Activated CD8-positive, alpha-beta memory T cell treated with anti-CD3 and anti-CD28 coated beads, Interleukin-2, amount 10 ng/mL, durations not matched to agents 7 days and 5 days (primary cell): ENCODE measurements at places on chromosomes 1 and 21. TPM values are rescaled to one million over a fixed set of nuclear protein-coding genes. Genes with fewer than 3 reads are reported as not detected.
A peak's percentile ranks its signal among the peaks of the same experiment; 100 is the strongest.

DNA sequence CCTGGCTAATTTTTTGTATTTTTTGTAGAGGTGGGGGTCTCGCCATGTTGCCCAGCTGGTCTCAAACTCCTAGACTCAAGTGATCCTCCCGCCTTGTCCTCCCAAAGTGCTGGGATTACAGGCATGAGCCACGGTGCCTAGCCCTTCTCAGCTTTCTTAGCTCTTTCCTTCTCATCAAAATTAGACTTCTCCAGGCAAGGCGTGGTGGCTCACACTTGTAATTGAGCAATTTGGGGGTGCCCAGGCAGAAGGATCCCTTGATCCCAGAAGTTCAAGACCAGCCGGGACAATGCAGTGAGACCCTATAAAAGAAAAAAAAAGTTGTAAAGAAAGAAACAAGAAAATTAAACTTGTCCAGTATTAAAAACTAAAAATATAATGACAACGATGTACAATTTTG lies 112.6 kb upstream of the ERRFI1 start:
- DNase-seq = no peak

CLCA4 gene
- not detected for total RNA-seq

- DNase-seq = peak; percentile 67
These were observed 5.8 kb upstream of the SDHB start for GRCh38 chr1:17059391-17060305.

CFAP107 gene
- total RNA-seq = not detected

DNA sequence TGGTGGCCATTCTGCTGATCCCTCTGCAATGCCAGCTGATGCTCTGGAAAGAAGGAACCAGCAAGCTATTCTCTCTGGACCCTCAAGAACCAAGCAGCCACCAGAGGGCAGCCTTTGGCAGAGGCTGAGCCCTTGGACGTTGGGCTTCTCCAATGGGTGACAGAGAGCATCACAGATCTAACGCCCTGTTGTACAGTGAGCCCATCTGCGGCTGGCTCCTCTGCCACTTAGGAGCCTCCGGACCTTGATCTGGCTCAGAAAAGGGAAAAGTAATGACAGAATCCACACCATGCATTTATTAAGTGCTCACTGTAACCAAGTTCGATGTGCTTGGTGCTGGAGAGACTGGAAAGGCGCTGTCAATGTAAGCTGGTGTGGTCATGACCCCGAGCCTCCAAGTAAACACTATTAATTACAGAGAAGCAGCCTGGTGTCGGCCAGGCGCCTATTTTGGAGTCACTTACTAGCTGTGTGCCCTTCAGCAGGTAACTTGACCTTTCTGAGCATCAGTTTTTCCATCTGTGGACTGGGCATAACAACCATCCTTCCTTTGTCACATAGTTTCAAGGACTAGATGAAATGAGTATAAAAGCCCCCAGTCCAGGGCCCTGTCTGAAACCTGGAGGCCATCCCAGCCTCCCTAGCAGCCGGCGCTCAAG lies 34.9 kb downstream of the ECE1 start:
- peak; percentile 87 for DNase-seq

GRCh38 chr1:69777971-69778370 lies 210.2 kb downstream of the LRRC7 start:
- no peak for DNase-seq

OLFML3 gene
- total RNA-seq = 0.29 TPM

CADM3 gene
- total RNA-seq = not detected

DNA sequence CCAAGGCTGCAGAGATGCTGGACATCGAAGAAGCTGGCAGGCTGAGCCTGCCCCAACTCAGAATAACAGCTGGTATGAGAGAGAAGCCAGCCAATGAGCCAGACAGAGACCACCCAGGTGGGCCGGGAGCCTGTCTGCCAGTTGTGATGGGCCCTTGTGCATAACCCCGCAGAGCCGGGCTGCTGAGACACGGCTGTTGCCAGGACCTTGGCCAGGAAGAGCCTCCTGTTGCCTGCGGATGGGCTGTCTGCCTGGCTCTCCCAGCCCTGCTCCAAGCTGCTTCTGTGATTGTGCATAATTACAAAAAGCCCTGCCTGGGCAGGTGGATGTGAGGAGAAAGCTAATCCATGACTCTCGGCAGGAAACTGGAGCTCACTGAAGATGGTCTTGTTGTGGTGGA lies 126.5 kb downstream of the CAPN8 start:
- no peak for DNase-seq

DNA sequence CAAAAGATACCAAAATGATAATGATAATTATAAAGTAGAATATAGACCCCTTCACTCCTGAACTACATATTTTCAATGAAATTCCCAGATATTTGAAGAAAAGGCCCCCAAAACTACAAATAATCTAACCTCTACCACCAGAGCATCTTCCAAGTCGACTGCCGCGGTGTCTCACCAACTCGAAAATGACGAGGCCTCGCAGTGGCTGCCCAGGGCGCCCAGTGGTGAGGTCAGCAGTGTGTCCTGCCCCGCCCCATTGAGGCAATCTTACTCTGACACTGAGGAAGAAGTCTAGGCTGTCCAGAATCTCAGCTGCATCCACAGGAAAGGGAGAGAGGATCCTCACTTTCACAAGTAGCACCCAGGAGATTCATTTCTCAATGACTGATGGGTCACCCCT lies 5.2 kb downstream of the DUSP10 start:
- DNase-seq = no peak

KRTAP13-2 gene
- not detected for total RNA-seq

- no peak for DNase-seq
These were observed 33.5 kb upstream of the MTR start for GRCh38 chr1:236761397-236762132.

DNA sequence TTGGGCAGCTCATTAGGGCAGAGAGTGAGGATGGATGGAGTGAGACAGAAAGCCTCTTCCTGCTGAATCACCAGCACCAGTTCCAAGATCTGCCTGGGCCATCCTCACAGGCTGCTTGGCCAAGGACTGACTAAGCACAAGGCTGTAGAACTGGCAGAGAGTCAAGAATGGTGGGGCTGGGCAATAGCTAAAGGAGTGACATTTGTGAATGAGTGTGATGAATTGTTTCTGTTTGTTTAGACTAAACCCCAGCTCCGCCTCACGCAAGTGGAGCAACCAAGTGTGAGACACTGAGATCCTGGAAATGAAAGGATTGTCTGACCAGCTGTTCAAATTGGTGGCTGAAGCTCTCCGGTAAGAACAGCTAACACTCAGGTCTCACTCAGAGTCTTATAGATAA lies 38.6 kb downstream of the BRINP2 start:
- DNase-seq = no peak

OR2T2 gene
- total RNA-seq = not detected

AMPD1 gene
- total RNA-seq = not detected

CFHR1 gene
- not detected for total RNA-seq

DNA sequence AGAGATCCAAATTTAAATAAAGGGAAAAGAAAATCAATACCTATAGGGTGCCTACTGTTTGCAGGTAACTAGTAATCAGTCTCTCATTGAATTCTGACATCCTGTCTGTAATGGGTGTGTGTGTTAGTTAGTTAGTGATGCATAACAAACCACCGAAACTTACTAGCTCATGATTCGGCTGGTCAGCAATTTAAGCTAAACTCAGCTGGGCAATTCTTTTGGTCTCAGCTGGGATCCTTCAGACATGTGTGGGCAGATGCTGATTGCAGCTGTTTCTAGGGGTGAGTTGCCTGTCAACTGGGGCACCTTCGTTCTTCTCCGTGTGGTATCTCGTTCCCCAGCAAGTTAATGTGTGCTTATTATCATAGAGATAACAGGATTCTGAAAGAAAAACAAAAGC lies 40.2 kb upstream of the ZNF124 start:
- no peak for DNase-seq

C1orf167 gene
- total RNA-seq = not detected

DNA sequence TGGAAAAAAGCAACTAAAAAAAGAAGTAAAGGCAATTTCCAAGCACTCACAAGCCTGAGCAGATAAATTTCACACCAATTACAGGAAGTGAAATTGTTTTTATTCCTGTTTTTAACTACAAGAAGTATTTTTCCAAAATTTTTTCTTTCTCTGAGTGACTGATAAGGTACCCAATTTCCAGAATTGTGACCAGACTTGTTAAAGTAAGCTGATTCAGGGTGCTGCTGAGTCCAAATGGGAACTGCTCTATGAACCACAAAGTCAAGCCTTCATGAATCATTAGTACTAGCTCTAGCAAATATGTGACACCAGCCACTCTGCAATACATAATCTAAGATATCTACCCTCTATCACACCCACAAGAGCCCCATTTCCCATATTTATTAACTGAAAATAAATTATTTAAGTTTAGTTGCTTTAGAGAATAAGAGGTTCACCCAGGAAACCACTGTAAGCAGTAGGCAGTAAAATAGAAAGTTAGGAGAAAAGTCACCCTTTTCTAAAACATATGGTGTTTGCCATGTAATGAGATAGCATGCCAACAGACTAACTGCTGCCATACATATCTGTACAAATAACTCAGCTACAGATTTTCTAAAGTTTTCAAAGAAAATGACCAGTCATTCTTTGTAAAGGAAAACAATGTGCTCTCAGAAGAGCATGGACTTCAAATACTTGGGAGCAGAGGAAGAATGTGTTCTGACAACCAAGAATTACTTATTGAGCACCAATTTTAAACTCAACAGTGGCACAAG lies 43.1 kb upstream of the TNFSF18 start:
- DNase-seq = no peak

TAF5L gene
- 24.9 TPM for total RNA-seq

- no peak for DNase-seq
These were observed 21.3 kb upstream of the ATF3 start for GRCh38 chr1:212587016-212587887.

- no peak for DNase-seq
These were observed 31.3 kb upstream of the CCN1 start for GRCh38 chr1:85549244-85549643.

ZNF697 gene
- 0.06 TPM for total RNA-seq

RASSF5 gene
- total RNA-seq = 184 TPM

ACTL8 gene
- not detected for total RNA-seq

- peak; percentile 46 for DNase-seq
These were observed 20.0 kb upstream of the BCAR3 start for GRCh38 chr1:93701629-93702028.

GRCh38 chr1:243587823-243588560 lies 262.1 kb downstream of the AKT3 start:
- DNase-seq = no peak

- no peak for DNase-seq
These were observed 70.2 kb downstream of the ESRRG start for GRCh38 chr1:216653001-216653400.

DNA sequence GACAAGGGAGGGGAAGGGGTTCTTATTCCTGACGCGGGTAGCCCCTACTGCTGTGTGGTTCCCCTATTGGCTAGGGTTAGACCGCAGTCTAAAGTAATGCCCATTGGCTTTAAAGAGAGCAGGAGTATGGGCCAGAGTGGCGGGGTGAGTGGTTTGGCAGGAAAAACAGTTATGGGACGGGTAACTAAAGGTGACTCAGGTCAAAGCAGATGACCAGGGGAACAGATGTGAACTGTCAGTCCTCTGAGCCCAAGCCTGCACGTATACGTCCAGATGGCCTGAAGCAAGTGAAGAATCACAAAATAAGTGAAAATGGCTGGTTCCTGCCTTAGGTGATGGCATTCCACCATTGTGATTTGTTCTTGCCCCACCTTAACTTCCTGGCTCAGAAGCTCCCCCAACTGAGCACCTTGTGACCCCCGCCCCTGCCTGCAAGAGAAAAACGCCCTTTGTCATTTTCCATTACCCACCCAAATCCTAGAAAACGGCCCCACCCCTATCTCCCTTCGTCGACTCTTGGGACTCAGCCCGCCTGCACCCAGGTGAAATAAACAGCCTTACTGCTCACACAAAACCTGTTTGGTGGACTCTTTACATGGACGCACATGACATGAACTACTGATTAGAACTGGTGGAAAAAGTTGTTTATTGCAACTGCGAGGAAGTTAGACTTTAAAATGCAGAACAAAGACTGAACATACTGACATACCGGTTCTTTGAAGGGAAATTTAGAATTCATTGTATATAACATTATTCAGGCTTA lies 758 bp upstream of the ATAD3B start:
- peak; percentile 49 for DNase-seq

DNA sequence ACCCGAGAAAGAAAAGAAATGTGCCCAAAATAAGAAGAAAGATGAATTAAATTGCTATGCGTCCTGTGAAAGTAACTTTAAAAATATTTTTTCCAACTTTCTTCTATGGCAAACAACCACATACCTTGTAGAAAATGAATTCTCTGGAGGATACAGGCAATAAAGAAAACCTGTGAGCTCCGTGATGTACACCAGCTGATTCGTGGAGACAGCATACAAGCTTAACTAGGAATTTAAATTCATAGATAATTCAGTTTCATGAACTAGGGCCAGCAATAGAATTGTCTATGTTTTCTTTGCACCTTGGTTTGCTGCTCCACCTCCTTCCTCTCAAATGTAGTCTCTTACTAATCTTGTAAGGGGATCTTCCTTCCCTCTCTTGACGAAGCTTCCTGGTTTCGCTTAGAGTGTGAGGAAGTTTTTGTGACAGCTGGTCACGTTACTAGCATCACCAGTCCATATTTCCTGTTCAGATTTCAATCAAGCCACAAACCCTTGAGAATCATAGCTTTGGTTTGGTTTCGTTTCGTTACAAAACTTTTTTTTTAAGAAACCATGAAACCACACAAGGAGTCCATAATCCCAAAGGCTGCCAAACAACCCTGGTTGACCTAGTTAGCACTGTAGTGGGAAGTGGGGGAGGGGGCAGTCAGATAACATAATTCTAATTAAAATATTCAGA lies 35.8 kb downstream of the GREM2 start:
- no peak for DNase-seq

TBX19 gene
- total RNA-seq = 3.6 TPM

GRCh38 chr1:180962178-180962577 lies 49.5 kb downstream of the KIAA1614 start:
- no peak for DNase-seq

DNA sequence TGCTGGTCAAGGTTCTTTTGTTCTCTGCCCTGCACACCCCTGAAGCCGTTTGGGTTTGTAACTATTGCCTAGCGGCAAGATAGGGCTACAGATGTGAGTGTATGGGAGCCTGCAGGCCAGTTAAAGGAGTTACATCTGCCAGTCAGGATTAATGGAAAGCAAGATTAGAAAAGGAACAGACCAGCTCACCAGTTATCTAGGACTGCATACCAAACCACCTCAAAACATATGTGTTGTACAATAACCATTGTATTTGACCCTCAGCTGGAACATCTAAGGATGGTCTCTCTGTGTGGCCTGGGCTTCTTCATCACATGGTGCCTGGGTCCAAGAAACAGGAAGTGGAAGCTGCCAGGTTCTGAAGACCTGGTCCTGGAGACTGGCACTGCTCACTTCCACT lies 52.5 kb upstream of the FBXO28 start:
- DNase-seq = no peak

AMY1C gene
- not detected for total RNA-seq

- no peak for DNase-seq
These were observed 8.3 kb downstream of the ADAR start for GRCh38 chr1:154599658-154600057.
